ENCODE measurements at places on chromosomes 5 and 9. TPM values are rescaled to one million over a fixed set of nuclear protein-coding genes. Genes with fewer than 3 reads are reported as not detected.

- no peak for DNase-seq
Observed at GRCh38 chr5:160475864-160476438, 54.3 kb downstream of the PTTG1 start.

- no peak for DNase-seq
Observed at GRCh38 chr5:44641820-44642219, 166.9 kb upstream of the MRPS30 start.

DNA sequence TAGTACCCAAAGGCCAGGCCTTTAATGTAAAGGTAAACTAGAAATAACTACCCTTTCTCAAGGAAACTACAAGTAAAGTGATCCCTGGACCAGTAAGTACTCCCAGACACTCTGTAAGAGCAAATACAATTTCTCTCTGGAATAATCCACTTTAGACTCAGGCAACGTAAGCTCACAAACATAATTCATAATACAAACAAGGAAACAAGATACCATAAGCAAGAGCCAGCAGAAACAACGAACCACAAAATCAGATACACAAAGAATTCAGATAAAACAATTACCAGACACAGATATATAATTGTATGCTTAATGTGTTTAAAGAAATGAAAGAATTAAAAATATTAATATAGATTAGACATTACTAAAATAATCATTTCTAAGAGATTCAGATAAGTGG lies 12.1 kb downstream of the ERAP1 start:
- no peak for DNase-seq

SYNPO gene
- 1.4 TPM for total RNA-seq

DNA sequence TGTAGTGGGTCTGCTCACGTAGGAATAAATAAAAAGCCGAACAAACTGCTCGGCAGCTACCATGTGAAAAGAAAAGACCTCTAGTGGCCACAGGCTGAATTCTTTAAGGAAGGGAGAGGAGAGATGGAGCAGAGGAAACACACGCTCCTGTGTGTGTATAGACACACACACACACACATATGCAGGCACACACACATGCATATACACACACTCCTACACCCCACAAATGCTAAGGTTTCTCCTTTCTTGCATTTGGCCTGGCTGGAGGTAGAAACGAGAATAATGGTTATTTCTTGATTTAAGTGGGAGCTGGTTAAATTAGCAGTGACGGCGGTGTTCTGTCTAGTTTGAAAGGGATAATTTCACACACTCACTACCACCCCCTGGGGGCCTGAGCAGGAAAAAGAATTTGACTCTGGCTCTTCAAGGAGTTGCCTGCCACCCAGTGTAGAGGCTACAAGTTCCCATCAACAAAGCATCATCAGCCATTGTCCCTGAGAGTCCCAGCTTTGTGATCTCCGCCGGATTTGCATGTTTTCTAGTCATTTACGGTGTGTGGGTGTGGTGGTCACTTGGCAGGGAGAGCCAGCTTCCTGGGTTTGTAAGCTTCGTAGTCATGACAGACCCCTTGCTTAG lies at the start of gene INSYN2B:
INSYN2B (minus strand) TSS at position 78 of the 636 bp plus-strand sequence. CDS start 96,597 bp downstream, outside the sequence.
- peak; percentile 53 for DNase-seq

DNA sequence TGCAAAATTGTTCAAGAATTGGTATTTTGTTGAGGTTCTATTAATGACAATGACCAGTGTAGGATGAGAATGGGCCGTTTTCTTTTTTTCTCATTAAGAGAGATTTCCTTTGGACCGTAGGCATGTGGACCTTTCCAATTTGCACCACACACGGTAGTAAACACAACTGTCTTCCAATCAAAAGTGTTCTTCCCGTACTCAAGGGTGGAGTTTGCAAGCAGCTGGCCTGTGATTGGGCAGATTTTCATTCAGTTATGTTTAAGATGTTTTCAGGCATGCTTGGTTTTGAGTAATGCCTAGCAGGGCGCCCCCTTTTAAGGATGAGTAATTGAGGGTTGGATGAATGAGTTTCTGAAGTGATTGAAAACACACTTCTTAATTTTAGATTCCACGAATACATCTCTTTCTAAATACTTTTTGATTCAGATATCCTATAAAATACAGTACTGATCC lies 2.5 kb downstream of the KDM3B start:
- peak; percentile 75 for DNase-seq

All from cerebellum (tissue), 4 donors.